HuH-7.5 (cell line): ENCODE measurements at places on chromosomes 3 and 15.

GRCh38 chr15:43977072-43977884, 150.5 kb downstream of the WDR76 start:
- DNase-seq, result no peak

- DNase-seq, result no peak
Measured at GRCh38 chr3:63774781-63775180, 44.3 kb upstream of the C3orf49 start.

- no peak for DNase-seq
Measured at GRCh38 chr15:69852482-69852881, 245.2 kb downstream of the TLE3 start.

DNA sequence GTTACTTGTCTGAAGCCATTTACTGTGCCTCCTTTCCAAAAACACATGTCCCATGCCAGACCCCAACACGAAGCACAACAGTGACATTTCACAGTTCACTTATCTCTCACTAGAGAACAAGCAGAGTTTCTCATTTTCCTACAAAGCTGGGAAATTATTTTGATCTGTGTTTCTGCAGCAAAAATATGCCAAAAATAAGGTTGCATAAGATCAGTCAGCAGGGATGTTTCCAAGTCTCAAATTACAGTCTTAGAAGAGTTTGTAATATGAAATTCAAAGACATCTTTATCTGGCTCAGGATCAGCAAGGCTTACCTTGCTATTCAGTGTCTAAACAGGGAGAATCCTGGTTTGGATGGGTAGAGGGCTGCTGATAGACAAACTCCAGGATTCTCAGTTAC, 75.5 kb downstream of the GJD2 start:
- no peak for DNase-seq

DNA sequence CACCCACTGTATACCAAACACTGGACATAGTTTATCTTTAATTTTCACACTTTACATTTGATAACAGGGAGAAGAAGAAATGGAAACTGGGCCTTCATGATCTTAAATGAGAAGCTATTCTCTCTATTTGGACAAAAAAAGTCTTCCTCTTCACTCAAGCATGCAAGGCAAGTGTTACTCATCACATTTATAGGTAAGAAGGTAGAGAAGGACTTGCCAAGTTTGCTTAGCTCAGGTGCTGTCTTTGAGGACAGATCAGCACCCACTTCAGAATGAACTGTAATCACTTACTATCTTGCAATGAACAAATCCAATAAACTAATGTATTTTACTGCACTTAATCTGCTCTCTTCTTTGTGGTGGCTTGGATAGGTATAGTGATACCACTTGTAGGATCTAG, 1.1 kb upstream of the MYH15 start:
- DNase-seq, result no peak

- no peak for DNase-seq
Measured at GRCh38 chr3:118505784-118506183, 528.9 kb downstream of the IGSF11 start.

GRCh38 chr15:36831904-36832287, 252.5 kb downstream of the CDIN1 start:
- no peak for DNase-seq

- peak; percentile 92 for DNase-seq
Measured at GRCh38 chr15:101501703-101502373, 12.3 kb upstream of the PCSK6 start.

GRCh38 chr3:196740481-196741248, 1.0 kb downstream of the PAK2 start:
- peak; percentile 20 for DNase-seq

DNA sequence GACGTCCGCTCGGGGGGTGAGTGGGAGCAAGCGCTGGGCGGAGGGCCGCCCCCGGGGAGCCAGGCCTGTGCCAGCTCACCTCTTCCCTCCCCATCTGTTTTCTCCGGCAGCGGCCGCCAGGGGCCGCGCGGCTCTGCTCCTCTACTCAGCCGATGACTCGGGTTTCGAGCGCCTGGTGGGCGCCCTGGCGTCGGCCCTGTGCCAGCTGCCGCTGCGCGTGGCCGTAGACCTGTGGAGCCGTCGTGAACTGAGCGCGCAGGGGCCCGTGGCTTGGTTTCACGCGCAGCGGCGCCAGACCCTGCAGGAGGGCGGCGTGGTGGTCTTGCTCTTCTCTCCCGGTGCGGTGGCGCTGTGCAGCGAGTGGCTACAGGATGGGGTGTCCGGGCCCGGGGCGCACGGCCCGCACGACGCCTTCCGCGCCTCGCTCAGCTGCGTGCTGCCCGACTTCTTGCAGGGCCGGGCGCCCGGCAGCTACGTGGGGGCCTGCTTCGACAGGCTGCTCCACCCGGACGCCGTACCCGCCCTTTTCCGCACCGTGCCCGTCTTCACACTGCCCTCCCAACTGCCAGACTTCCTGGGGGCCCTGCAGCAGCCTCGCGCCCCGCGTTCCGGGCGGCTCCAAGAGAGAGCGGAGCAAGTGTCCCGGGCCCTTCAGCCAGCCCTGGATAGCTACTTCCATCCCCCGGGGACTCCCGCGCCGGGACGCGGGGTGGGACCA, 632 bp upstream of the CRELD1 start:
- DNase-seq, result peak; percentile 90
